ENCODE measurements at places on chromosomes 12 and 14.

- DNase-seq: no peak
Measured at GRCh38 chr12:31849090-31849687, 110.0 kb upstream of the RESF1 start.

DNA sequence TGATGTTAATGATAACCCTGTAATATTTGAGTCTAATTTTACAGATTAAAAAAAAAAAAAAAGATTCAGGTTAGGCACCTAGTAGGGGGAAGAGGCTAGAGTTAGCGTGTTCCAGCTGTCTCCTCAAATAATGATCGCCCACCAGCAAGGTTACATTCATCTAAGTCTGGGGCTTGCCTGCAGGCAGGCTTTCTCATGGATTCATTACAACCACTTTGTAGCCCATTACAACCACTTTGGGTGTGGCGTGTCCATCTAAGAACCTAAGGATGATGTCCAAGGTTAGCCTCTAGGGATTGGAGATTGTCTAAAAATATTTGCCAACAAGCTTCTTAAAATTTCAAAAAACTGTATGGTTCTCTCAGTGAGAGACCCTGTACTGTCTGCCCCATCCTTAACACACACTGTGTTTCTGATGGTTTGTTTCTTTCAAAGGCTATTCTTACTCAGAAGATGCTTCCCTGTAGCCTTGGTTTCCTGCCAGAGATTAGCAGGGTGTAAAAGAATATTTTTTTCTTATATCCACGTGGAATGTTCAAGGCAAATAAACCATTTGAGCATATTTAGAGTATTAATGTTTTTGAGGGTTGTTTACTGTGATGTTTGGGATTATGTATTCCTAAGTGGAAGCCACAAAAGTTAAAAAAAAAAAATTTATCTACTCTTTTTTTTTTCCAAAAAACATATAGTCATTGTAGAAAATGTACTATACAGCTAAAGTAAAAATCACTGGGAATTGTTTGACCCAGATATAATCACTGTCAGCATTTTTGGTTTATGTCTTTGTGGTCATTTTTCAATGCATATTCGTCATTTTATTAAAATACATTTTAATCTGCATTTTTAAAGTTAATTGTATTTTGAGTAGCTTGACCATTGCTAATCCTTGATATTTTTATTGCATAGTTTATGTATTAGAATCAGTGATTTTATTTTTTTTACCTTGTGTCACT, 1.7 kb downstream of the DYNC1H1 start:
- no peak for DNase-seq

GRCh38 chr12:68587448-68587873, 23.2 kb upstream of the RAP1B start:
- DNase-seq: no peak

DNA sequence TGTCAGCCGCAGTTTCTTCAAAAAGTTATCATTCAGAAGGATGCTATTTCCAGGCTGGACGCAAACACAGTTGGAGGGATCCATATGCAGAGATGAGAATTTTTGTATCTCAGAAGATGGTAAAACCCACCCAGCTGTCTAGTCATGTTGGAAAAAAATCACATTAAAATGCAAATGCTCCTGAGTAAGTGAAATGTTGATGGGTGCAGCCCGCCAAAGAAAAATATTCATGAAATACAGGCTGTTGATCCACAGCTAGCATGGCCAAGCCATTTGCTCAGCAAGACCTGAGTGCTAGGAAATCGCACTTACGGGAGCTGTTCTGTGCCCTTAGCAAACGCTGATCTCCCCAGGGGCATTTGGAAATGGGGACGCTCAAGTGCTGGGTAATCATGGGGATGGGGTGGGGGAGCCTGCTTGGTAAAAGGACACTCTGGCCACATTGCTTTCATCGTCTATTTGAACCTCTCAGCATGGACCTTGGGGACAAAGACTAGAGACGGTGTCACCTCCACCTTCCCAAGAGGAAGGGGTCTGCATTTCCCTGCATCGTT, 25.7 kb downstream of the TUNAR start:
- DNase-seq: no peak

- DNase-seq: no peak
Measured at GRCh38 chr12:124001343-124001742, 28.3 kb downstream of the ZNF664 start.

- no peak for DNase-seq
Measured at GRCh38 chr12:116633476-116633875, 74.3 kb downstream of the MAP1LC3B2 start.

DNA sequence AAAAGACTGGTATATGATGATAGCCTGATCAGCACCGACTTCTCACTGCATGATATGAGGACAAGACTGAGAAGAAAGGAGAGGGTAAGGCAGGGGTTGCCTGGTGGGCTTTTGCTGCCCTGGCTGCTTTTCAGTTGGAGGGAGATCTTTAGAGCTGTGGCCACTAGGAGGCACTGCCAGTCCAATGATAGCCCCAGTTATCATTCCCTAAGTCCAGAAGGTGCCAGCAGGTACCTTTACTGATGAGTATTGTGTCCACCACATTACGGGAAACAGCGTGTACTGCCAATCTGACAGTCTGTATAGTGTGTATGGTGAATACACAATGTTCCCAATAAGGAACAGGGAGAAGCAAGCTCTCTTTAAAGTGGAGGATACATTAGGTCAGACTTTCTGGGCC, 55.8 kb upstream of the CCDC175 start:
- no peak for DNase-seq

DNA sequence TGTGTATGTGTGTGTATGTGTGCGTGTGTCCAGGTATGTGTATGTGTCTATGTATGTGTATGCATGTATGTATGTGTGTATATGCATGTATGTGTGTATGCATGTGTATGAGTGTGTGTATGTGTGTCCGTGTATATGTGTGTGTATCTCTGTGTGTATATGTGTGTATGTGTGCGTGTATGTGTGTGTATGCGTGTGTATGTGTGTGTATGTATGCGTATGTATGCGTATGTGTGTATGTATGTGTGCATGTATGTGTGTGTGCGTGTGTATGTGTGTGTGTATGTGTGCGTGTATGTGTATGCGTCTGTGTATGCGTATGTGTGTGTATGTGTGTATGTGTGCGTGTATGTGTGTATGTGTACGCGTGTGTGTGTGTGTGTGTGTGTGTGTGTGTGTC, 31.6 kb downstream of the CHST11 start:
- no peak for DNase-seq

- no peak for DNase-seq
Measured at GRCh38 chr12:130456375-130457199, 118.9 kb downstream of the PIWIL1 start.

DNA sequence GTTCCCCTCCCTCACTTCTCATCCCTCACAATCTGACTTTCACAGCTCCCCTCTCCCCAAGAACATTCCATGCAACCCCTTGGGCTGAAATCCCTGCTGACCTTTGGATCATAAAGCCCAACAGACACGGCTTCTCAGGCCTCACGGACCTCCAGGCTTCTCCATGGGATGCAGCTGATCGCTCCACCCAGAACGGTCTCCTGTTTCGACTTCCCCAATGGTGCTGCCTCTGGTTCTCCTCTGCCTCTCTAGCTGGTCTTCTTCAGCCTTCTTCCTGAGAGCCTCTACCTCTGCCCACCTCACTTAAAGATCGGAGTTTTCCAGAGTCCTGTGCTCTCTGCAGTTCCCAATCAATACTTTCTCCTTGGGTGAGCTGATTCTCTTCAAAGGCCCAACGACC, 17.8 kb upstream of the PRMT8 start:
- no peak for DNase-seq

DNA sequence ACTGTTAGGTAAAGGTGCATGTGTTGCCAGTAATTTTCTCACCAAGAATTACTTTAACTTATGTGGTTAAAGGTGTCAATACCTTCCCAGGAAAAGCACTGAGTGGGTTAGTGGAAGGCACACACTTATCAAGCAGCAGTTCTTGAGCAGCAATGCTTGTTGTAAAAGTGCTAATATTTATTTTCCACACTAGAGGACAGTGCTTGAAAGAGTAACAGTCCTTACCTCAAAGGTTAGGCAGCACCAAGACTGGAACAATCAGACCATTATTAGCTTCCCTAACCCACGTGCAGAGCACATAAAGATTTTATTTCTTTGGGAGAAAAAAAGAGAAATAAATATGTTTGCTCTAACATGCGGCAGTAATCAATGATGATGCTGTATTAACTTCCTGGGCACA, 48.8 kb upstream of the KRR1 start:
- DNase-seq: no peak

- DNase-seq: no peak
Measured at GRCh38 chr12:31574803-31575575, 15.9 kb downstream of the DENND5B start.

DNA sequence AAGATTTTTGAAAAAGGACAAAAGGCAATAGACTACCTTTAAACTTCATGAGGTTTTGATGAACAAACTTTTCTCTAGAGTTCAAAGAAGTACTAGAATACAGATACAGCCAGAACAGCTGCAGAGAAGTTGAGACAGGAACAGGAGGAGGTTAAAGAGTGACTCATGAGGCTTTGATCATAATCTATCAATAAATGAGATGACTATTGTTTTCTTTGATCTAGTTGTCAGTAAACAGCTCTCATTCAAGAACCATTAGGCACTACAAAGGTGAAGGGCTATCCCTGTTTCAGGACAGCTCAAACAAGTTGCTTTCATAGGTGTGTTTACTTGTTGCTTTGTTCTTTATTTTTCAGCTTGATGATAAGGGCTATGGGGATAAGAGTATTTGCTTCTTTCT, 2.4 kb downstream of the WASHC3 start:
- DNase-seq: no peak

- no peak for DNase-seq
Measured at GRCh38 chr12:6452944-6453630, 1.2 kb downstream of the TAPBPL start.

DNA sequence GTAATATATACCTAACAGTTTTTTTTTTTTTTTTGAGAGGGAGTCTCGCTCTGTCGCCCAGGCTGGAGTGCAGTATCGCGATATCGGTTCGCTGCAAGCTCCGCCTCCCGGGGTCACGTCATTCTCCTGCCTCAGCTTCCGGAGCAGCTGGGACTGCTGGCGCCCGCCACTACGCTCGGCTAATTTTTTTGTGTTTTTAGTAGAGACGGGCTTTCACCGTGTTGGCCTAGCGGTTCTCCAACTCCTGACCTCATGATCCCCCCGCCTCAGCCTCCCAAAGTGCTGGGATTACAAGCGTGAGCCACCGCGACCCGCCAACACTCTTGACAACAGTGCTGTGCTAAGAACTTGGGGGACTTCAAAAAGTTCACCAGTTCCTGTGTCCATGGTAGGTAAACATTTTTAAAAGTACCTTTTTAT, 63.5 kb downstream of the FOXG1 start:
- DNase-seq: no peak

GRCh38 chr14:77763316-77763715, 2.4 kb upstream of the SNW1 start:
- DNase-seq: no peak

DNA sequence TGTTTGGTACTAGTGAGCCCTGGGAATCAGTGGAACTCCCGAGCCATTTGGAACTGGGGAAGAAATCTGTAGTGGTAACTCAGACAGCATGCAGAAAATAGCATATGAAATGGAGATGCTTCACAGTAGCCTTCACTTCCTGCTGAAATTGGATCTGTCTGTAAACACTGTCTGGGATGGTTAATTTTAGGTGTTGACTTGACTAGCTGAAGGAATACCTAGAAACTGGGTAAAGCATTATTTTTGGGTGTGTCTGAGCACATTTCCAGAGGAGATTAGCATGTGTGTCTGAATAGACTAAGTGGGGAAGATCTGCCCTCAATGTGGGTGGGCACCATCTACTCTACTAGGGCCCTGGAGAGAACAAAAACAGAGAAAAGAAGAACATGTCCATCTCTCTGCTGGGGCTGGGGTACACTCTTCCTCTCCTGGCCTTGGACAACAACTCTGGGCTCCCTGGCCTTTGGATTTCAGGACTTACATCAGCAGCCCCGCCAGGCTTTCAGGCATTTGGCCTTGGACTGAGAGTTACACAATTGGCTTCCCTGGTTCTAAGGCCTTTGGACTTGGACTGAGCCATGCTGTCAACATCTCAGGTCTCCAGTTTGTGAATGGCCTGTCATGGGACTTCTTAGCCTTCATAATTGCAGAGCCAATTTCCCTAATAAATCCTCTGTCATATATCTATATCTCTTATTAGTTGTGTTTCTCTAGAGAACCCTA, 14.0 kb upstream of the CRADD start:
- no peak for DNase-seq

DNA sequence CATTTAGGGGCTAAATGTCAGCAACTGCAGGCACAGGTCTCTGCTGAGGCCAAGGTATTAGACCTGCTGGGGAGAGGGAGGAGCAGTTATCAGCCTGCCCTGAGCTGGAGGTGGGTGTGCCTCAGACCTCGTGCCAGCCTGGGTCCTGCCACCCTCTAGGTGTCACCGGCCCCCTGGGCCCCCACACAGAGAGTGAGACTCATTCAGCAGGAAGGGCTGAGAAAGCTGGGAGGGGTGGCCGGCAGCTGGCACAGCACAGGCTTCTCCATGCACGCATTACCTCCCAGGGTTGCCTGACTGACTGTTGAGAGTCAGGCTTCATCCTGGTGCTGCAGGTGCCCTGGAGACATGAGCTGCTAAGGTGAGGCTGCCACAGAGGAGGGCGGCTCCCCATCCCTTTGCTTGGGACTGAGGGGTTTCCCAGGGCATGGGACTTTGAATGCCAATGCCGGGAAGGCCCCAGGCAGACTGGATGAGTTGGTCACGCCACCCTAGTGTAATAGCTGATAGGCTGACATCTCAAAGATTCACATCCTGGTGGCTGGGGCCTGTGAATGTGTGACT, 75.3 kb upstream of the C14orf180 start:
- DNase-seq: no peak

DNA sequence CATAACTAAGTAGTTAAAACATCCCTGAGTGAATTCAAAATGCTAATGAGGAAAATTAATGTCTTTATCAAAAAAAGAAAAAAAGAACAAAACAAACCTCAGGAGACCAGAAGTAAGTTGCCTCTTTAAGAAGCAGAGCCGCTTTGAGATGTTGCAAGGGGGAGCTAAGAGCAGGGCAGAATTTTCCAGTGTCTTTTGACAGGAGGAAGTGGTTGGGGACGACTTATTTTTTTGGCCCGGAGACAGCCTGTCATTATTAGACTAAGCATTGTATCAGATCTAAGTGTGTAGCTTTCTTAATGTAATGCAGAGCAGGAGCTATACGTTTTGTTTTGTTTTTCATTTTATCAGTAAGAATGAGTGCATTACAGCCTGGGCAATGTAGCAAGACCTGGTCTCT, 206.6 kb downstream of the CACNA1C start:
- no peak for DNase-seq

GRCh38 chr12:50057896-50058670, 687 bp downstream of the ASIC1 start:
- DNase-seq: no peak

GRCh38 chr14:63267171-63267570, 51.6 kb downstream of the GPHB5 start:
- DNase-seq: no peak

GRCh38 chr14:72291908-72292688, 359.9 kb downstream of the RGS6 start:
- no peak for DNase-seq

DNA sequence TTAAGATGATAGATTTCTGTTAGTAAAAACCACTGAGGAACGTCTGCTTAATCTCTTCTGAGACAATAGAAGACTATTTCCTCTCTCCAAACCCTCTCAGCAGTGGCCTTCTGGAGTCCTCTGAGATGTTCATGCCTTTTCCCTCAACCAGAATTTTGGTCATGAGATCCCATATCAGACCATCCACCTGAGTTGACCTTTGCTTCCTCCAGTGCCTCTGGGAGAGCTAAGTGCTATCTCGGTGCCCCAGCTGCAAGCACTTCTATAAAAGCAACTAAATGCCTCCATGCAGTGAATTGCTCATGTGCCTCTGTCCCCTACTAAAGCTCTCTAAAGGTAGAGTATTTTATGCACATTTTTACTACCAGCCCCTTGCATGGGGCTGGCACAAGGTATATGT, 172.8 kb upstream of the BCL2L14 start:
- DNase-seq: no peak
